ENCODE measurements at places on chromosomes 16 and 17.
A peak's percentile ranks its signal among the peaks of the same experiment; 100 is the strongest.

DNA sequence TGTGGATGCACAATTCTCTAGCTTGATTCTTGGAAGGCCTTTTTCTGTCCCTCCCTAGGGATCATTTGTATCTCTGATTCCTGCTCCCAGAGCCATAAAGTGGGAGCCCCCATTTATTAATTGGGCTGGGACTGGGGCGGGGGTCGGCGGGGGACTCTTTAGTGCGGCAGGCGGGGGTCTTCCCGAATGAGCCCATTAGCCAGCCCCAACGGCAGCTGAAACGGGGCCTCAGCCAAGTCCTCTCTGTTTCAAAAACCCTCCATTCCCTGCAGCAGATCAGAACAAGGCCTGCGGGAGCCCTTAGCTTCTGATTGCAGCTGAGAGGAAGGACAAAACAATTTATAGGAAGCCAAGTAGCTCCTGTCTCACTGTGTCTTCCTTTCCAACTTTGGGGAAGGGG is 67.1 kb downstream of the NEUROD2 start:
- DNase-seq, result no peak

DNA sequence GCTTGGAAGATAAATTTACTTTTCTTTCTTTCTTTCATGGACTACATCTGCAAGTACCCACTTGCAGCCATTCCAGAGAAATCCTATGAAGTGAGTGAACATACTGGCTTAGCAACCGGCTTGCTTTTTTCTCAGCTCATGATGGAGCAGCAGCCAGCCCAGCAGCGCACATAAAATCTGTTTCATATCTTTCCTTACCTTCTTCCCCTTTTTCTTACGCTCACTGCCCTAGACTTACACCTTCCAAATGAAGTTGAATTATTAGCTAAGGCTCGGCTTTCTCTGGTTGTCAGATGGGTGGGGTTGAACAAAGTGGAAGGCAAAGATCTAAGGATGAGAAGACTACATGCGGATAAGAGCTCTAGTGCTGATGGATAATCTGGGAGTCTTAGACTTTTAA is 13.9 kb upstream of the ABCA8 start:
- peak; percentile 20 for DNase-seq

GRCh38 chr16:27922433-27922832 is 141.1 kb downstream of the GSG1L start:
- DNase-seq, result peak; percentile 4

DNA sequence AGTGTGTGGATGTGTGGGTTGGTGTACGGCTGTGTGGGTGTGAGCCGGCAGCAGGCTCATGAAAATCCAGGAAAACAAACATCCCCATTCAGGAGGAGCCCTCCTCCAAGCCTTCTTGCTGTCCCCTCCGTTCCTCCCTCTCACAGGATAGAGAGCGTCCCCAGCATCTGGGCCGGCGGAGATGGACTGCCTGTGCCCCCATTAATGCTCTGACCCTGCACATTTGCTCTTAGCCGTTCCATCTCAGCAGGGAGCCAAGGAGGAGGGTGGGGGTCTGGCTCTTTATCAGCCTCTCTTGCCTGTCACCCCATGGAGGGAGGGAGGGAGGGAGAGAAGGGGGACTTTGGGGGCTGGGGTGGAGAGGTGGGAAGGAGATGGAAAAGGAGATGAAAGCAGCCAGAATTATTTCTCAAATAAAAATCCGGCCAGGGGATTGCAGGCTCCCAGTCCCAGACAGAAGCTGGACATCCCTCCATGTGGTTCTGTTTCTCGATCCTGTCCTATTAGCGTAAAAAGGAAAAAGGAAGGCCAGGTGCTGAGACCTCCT is 240.0 kb upstream of the ZFHX3 start:
- no peak for DNase-seq

- DNase-seq, result no peak
Observed at GRCh38 chr17:79147746-79148506, 73.3 kb downstream of the ENGASE start.

- DNase-seq, result no peak
Observed at GRCh38 chr17:32187271-32187670, 45.0 kb downstream of the RHOT1 start.

DNA sequence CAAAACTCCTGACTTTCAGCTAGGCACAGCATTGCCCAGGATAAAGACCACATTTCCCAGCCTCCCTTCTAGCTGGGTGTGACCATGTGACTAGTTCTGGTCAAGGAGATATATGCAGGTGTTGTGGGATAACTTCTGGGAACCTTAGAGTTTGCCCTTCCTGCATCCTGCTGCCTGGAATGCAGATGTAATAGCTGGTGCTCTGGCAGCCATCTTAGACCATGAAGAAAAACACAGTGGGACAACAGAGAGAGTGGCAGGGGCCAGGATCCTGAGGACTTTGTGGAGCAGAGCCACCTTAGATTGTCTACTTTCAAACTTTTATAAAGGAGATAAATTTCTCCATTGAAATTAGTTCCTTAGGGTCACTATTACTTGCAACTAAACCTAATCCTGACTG is 101.3 kb downstream of the GSG1L start:
- DNase-seq, result no peak

- no peak for DNase-seq
Observed at GRCh38 chr17:6660101-6660500, 8.5 kb downstream of the C17orf100 start.

DNA sequence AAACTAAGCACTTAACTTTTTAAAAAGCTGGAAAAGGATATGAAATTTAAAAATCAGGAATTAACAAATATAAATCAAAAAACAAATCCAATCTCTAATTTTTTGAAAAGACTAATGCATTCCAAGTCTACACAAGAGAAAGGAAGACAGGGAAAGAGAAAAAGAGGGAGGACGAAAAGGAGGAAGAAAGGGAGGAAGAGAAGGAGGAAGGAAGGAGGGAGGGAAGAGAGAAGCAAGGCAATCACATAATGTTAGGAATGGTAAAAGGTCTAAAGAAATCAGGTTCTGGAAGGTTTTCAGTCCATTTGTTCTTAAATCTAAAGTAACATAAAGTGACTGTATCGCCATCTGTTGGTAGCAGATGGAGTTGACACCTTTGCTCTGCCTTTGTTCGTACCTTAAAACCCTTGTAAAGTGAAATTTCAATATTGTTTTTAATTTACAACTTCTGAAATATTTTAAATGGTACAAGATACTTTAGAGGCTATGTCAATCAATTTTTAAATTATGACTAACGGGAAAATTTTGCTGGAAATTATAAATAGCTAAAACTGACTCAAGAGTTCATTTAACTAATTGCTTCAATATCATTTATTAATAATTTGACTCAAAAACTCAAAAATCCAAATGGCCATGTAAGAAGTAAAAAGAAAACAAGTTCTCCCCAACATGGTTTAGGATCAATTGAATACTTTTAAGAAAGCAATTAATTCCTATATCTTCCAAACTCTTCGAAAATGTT is 20.4 kb upstream of the CDYL2 start:
- DNase-seq, result peak; percentile 83

DNA sequence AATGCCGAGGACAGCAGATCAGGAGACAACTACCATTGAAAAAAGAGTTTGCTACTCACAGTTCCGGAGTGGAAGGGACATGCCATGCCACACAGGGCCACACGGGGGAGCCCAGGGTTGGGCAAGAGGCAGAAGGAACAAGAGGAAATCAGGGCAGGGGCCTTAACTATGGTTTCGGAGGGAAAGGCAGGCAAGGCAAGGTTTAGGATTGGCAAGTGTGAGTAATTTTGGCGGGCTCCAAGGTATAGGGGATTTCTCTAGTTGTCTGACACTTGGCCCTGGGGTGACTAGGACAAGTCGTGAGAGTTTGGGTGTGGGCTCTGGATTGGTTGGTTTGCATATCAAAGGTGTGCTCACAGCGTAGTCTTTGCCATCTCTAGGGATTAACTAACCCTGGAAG is 27.0 kb upstream of the NTN1 start:
- DNase-seq, result peak; percentile 77

DNA sequence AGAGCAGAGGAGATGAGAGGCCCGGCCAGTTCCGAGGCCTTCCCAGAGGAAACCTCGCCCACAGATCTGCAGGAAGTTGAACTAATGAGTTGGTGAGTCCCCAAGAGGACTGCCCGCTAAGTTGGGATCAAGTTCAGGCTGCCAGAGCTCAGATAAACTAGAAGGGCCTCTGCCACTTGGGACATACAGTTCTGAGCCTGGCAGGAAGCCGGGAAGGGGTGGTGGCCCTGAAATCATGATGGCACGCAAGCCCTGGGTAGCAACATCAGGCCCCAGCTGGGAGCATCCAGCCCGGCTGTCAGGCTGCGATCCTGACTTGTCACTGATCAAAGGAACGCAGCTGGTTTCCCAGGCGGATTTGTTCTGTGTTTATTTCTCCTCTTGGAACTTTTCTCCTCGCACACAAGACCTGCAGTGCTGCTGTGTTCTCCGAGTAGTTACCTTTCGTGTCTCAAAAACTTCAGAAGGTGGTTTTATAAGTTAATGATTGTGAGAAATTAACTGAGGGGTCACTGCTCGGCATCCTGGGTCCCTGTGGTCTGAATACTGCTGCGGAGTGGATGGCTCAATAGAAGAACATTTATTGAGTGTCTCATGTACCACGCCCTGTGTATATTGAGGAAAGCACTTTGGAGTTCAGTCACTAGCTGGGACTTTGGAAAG is 8.0 kb upstream of the WFDC1 start:
- DNase-seq, result peak; percentile 64

DNA sequence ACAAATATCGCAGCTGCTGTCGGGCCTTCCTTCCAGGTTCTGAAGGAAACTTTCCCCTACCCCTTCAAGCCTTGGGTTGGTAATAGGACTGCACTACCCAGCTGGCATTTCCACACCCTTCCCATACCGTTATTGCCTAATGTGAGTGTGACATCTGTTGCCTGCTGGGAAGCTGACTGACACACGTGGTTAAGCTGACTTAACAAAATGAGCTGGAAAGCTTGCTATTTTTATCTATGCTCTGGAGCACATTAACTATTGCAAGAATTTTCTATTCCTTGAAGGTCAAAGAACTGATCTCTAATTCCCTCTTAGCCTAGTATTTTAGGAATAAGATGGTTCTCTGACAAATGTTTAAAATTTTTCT is 79.5 kb downstream of the PMP22 start:
- DNase-seq, result peak; percentile 47

GRCh38 chr17:69227541-69227940 is 1.1 kb downstream of the ABCA10 start:
- peak; percentile 84 for DNase-seq

All from hematopoietic multipotent progenitor cell treated with erythropoietin and hydrocortisone succinate and interleukin-3 and kit ligand, for 4 days (in vitro differentiated cells).